ENCODE measurements at places on chromosomes 3 and 15. TPM values are rescaled to one million over a fixed set of nuclear protein-coding genes. Genes with fewer than 3 reads are reported as not detected.

GRCh38 chr15:59741274-59741906 lies 52.3 kb upstream of the BNIP2 start:
- no peak for DNase-seq

DNA sequence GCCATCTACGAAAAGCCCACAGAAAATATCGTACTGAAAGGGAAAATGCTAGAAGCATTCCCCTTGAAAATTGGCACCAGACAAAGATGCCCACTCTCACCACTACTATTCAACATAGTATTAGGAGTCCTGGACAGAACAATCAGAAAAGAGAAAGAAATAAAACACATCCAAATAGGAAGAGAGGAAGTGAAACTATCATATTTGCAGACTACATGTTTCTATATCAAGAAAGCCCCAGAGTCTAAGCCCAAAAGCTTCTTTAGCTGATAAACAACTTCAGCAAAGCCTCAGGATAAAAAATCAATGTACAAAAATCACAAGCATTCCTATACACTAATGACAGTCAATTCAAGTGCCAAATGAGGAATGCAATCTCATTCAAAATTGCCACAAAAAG lies 15.6 kb downstream of the OR5K3 start:
- no peak for DNase-seq

DNA sequence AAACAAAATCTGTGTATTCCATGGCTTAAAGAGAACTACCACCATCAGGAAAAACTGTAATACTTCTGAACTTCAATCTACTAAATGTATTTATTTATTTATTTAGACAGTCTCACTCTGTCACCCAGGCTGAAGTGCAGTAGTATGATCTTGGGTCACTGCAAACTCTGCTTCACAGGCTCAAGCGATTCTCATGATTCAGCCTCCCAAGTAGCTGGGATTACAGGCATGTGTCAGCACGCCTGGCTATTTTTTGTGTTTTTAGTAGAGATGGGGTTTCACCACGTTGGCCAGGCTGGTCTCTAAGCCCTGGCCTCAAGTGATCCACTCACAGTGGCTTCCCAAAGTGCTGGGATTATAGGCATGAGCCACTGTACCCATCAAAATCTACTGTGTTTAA lies 202.3 kb upstream of the POU1F1 start:
- no peak for DNase-seq

DNA sequence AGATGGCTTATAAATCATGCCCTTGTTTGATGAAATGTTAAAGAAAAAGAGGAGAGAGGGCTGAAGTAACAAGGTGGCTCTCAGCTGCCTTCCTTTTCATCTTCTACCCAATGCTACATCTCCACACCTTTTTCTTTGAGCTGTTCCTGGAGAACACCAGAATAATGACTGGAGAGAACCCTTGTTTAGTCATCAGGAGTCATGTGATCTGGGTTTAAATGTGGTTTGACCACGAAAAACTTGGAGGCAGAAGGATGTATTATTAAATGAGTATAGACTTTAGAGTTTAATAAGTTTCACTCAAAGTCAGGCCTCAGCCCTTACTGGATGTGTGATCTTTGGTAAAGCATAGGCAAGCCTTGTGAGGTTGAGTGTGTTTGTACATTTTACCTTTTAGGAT lies 230.3 kb upstream of the TBL1XR1 start:
- no peak for DNase-seq

GRCh38 chr3:128006061-128007032 lies 45.9 kb upstream of the SEC61A1 start:
- no peak for DNase-seq

Gene USF3
- 12.8 TPM for total RNA-seq

Measured in PC-9 (cell line).